ENCODE measurements at places on chromosomes 11 and 22.

DNA sequence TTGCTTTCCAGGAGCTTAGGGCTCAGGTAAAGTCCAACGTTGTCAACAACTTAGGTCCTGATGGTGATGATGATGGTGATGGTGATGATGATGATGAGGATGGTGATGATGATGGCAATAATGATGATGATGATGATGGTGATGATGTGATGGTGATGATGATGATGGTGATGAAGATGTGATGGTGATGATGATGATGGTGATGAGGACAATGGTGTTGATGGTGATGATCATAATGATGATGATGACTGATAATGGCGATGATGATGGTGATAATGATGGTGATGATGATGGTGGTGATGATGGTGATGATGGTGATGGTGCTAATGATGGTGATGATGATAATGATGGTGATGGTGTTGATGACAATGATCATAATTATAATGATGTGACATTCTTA is 750.2 kb downstream of the TBC1D22A start:
- no peak for DNase-seq

DNA sequence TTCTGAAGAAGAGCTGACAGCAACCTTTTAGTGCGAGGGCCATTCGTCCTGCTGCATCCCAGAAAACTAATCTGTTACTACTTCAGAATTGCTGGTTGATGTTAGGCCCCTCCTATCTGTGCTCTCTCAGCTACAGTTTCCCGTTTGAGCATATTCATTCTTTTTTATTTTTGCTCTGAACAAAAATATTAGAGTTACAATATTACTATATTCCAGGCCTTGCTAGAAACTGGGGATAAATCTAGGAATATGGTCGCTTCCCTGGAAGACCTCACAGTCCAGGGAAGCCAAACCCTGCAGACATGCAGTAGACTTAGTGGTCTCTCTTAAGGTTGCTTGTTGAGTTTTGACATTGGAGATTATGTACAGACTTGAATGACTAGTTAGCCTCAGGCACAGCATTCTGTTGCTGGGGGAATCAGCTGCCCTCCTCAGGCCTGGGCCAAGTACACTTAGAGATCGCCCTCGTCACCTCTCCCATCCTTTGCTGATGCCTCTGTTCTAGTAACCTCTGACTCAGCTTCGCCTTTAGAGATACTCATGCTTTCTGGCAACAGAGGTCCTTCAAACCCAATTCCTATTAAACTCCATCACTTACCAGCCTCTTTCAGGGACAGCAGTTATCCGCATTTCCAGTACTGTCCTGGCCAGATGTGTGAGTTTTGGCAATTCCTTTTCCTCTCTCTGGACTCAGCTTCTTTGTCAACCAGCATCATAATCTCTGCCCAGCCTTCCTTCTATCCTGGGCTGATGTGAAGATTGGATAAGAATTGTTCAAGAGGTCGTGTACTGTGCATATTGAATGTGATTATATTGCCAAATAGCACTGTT is 698 bp upstream of the ANAPC15 start:
- DNase-seq: no peak

GRCh38 chr22:32475468-32476010 is 928 bp downstream of the FBXO7 start:
- DNase-seq: no peak

DNA sequence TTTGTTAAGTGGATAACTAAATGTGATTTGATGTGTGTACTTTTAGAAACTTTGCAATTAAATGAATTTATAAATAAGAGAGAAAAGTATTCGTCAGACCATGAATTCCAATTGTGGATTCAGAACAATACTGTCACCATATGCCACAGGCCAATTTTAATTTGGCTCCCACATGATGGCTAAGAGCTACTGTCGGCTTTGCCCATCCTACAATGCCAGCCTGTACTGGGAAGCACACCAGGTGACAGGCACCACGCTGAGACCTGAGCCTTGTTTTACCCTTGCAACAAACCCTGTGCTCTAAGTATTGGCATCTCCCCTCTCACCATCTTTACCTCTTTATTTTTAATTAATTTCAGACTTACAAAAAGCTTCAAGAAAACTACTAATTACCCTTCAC is 14.0 kb downstream of the RAB30 start:
- DNase-seq: no peak

DNA sequence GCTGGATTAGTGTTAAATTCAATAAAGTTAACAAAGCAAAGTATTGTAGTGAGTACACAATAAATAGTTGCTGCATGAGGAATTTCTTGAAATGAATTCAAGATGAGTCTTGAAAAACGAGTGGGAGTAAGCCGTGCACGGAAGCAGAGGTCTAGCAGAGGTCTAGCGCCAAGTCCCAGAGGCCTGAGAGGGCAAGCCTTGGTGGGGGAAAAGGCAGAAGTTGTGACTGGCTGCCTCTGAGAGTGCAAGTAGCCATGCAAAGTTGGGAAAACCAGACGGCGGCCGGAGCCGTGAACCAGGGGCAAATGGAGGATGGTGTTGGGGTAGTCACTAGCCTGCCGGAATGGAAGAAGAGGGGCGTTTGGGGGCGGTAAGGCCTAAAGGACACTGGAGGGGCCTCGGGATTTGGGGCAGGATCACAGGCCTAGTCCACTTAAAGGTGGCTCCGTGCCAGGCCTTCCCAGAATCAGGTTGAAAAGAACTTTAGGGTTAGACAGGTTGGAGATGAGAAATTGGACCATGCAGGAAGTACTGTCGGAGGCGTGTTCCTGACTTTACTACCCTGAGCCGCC is 379 bp upstream of the SLC3A2 start:
- DNase-seq: no peak

DNA sequence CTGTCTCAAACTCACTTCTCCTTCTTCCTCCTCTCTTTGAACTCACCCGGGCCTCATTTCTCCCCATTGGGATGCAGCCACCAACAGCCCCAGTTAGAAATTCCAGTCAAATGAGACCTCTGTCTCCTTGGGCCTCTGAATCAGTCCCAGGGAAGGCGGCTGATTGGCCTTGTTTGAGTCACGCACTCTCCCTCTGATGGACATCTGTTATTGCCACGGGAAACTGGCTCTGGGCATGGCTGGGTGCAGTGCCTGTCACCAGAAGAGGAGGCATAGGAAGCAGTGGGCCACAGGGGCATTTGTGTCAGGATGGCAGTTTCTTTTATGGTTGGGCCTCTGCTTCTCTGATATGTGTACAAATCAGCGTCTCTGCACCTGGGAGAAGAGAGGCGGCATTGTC is 9.6 kb upstream of the WNT11 start:
- no peak for DNase-seq

DNA sequence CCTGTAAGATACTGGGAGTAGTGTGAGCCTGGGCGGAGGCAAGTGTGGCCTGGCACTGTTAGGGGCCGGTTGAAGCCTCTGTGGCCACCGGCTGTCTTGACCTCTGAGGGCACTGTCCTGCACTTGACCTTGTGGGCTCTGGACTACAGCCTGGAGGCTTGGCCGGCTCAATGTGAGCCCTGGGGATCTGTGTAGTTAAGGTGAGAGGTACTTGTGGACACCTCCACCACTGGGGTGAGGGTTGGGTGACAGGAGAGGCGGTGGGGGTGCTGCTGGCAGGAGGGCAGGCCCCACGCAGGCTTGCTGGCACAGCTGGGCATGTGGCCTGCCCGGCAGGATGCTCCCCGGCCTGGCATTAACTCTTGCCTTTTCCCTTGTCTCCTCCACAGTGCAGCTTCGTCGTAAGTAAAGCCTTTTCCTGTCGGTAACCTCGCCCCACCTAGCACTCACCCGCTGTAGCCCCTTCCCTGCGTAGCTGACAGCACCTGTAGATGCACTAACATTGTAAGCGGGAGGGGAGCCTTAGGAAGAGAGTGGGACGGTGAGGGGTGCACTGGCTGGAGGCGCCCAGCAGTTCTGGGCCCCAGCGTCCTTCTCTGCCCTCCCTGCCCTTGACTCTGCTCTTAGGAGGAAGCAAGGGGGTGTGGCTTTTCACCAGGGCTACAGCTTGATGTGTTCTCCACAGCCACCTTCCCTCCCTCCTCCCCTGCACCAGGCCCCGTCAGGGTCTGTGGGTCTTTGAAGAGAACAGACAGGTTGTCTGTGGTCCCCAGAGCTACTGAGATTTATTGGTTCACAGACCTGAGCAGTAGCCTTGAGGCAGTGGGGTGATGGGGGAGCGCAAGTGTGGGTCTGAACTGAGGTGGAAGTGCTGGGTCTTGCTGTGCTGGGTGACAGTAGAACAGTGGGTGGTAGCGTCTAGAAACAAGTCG is 17.6 kb downstream of the INCENP start:
- DNase-seq: no peak

GRCh38 chr11:56922421-56922820 is 66.3 kb upstream of the OR5AK2 start:
- no peak for DNase-seq

DNA sequence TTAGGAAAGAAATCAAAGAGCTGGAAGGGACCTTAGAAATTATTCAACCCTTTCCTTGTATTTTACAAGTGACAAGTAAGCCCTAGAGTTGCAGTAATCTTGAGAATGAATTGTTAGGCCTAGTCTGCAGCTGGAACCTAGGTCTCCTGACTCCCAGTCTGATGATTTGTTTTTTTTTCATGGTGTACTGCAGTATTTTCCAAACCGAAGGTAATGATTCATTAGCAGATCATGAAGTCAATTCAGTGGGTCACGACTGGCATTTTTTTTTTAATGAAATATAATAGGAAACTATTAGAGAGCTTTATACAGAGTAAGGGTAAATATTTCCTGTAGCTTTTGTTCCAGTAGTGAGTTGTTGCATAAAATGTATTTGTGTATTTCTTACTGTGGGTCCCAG is 42.8 kb downstream of the EXT2 start:
- DNase-seq: no peak
